ENCODE measurements at places on chromosomes 3 and 15.

DNA sequence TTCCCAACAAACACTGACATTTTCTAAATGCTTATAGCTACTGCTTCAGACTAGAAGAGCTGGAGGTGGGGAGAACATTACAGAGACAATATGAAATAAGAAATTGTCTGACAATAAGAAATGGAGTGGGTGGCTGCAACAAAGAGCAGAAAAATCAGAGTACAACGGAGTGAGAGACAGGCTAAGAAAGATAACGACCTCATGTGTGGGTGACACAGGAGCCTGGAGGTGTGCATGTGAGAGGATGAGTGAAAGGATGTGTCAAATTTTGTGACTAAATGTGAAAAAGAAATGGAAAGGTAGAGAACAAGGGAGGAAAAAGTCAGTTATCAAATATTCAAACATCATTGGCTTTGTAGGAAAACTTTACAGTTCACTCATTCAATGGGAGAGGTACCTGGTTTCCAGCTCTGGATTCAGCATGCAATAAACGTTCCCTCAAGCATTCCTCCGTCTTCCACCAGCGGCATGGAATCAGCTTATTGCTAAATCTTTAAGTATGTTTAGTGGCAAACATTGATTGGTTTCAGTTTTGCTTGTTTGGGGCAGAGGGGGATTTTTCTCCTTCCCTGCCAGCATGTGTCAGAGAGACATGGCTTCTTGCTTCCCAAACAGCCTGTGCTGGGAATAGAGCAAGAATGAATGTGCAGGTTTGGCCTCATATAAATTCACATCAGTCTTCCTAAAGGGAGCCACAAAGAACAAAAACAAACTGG, 103.8 kb upstream of the CHRM5 start:
- DNase-seq, result no peak

- no peak for DNase-seq
Observed at GRCh38 chr3:49343163-49343562, 3.3 kb upstream of the USP4 start.

- DNase-seq, result no peak
Observed at GRCh38 chr3:84547971-84548970, 410.5 kb upstream of the CADM2 start.

DNA sequence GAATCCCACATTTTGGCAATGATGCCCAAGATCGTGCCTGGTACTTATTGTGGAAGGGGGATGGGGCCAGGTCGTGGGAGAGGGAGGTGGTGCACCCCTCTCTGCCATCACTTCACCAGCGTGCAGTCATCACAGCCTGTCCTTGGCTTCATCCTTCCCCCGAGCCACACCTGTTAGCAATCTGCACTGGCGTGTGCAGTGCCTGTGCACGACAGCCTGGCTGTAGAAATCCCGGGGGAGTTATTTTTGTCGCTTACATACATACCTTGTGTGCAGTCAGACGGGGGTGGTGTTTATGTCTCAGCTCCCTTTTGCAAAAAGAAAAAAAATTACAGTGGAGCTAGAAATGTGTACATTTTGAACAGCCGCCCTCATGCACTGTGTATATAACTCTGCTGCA, 216.0 kb downstream of the TLE3 start:
- no peak for DNase-seq

DNA sequence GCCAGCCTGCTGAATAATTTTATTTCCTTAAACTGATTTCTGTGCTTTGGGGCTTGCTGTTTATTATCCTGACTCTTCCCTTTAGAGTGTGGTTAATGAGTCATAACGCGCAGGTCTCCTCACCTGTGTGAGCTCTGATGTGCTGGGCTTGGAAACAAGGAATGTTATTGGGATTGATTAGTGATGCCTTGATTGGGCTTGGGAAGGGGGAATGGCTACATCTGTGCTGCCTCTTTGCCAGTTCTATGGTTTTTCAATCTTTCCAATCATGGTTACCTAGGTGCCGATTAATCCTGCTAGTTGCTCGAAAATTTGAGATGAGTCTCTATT, 161.0 kb downstream of the THSD4 start:
- DNase-seq, result no peak
